ENCODE measurements at places on chromosomes 1 and 21. TPM values are rescaled to one million over a fixed set of nuclear protein-coding genes. Genes with fewer than 3 reads are reported as not detected.

Gene ABCG1
- 11.2 TPM for total RNA-seq

Gene S100A2
- total RNA-seq = 0.69 TPM

Gene AADACL4
- total RNA-seq = not detected

Gene STX12
- 24.5 TPM for total RNA-seq

Gene NOTCH2NLA
- 2.8 TPM for total RNA-seq

Gene AJAP1
- total RNA-seq = not detected

Gene PDZK1IP1
- total RNA-seq = not detected

Gene FAF1
- total RNA-seq = 54.5 TPM

Gene SNX7
- total RNA-seq = 0.31 TPM

Gene LRRC71
- not detected for total RNA-seq

Gene IL22RA1
- total RNA-seq = 0.08 TPM

Gene TMPRSS2
- total RNA-seq = 0.16 TPM

Gene NPHS2
- not detected for total RNA-seq

Gene PODN
- 0.11 TPM for total RNA-seq

Gene DMRTA2
- not detected for total RNA-seq

Gene CCDC30
- 1.8 TPM for total RNA-seq

Gene CD48
- total RNA-seq = 323 TPM

Gene B3GALNT2
- total RNA-seq = 15.6 TPM

Gene PDZK1
- total RNA-seq = not detected

Gene OR1C1
- not detected for total RNA-seq

Gene CR1
- total RNA-seq = 7.8 TPM

Gene C1orf115
- 4.6 TPM for total RNA-seq

Gene RNF186
- not detected for total RNA-seq

Gene UBASH3A
- total RNA-seq = 0.28 TPM

Gene PDC
- total RNA-seq = not detected

Gene DNAJC16
- total RNA-seq = 10.3 TPM

Gene AGBL4
- total RNA-seq = not detected

Gene MPZ
- total RNA-seq = 5.8 TPM

Gene INSRR
- total RNA-seq = not detected

Gene COL8A2
- 0.08 TPM for total RNA-seq

Gene ANGPTL3
- not detected for total RNA-seq

Gene LHX4
- total RNA-seq = not detected

Gene MPL
- total RNA-seq = not detected

Gene KRTAP12-2
- total RNA-seq = not detected

Gene DEPDC1
- 16.8 TPM for total RNA-seq

Gene UBL4B
- total RNA-seq = not detected

Gene NTRK1
- total RNA-seq = 0.19 TPM

Gene CSF3R
- total RNA-seq = not detected

Gene SPRR2G
- not detected for total RNA-seq

Gene RBP7
- total RNA-seq = not detected

Gene EXTL1
- not detected for total RNA-seq

Gene ALX3
- total RNA-seq = not detected

Gene CD1D
- 0.72 TPM for total RNA-seq

Gene RORC
- total RNA-seq = not detected

Gene RGS4
- not detected for total RNA-seq

Gene F11R
- total RNA-seq = 29.8 TPM

Gene KCND3
- total RNA-seq = not detected

Gene MASP2
- not detected for total RNA-seq

Gene PPIAL4G
- total RNA-seq = not detected

Gene ZCCHC17
- total RNA-seq = 25.6 TPM

Gene HCRTR1
- not detected for total RNA-seq

Gene PSMG1
- total RNA-seq = 99.3 TPM

Gene TEX38
- not detected for total RNA-seq

Gene IL24
- total RNA-seq = 0.16 TPM

Data from GM12878 (cell line).